RWPE2 (cell line): ENCODE measurements at places on chromosomes 5 and 9.

DNA sequence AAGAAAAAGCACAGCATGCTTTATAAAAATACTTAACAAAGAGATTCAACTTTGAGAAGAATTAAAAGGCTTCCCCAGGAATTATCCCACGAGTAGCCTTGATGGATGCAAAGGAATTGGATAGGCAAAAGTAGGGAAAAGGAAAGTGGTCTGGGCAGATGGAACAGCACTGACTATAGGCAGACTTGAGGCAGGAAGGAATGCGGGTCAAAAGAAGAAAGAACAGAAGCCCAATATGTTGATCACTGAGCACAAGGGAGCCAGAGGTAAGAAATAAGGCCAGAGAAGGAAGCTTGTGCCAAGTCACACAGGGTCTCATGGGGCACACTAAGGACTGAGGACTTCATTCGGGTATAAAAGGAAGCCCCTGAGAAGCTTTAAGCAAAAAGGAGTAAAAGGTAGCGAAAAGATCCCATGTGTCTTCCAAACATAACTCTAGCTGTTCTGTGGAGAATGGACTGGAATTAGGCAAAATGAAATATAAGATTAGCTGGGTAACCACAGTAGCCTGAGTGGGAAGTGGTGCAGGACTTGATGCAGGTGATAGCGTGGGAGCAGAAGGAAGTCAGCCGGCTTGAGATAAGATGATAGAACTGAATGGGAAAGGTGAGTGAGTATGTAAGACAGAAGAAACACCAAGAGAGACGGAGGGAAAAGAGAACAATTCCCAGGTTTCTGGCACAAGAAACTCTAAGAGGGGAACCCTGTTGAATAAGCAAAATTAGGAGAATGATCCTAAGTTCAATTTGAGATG lies 106.6 kb downstream of the DENND1A start:
- DNase-seq: no peak

DNA sequence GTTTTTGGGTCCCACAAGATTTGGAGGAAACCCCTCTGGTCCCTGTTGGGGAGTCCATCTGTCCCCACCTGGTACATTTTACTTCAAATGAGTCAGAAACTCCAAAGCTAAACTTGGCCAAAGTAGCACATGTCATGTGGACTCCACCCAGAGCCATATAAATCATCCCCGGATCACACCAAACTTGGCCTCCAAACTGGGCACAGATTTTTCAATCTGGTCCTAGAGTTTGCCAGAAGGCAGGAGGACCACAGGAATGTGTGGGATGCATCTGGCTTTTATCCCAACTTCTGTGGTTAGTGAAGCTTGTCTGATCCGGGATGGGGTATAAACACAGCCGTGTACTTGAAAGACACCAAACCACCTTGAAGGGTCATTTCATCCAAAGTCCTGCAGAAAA lies 66.3 kb downstream of the MAT2B start:
- no peak for DNase-seq

DNA sequence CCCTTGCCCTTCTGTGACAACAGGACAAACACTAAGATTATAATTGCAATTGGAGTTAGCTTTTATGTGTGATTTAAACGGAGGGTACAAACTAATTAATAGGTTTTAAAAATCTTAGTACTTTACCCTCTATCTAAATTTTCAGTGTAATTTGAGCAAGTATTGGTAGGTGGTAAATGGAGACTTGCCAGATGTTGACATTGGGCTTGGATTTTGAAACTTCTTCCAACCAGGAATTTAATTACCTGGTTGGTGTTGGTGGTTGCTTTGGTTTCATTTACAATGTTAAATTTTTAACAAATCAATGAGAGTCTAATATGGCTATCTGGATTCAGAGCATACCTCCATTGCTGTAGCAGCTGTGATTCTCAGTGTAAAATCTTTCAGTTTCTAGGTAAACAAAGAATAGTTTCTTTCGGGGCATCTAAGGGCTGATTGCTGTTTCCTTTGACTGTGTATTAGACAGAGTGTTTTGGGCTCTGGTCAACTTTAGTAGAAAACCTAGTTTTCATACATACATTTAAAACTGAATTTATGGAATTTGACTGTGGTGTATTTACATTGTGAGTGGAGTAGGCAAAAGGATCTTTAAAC lies 1.9 kb downstream of the DAPK1 start:
- DNase-seq: no peak

- DNase-seq: no peak
These were observed 18.9 kb downstream of the BNIP1 start for GRCh38 chr5:173163219-173163618.

- DNase-seq: no peak
These were observed 11.8 kb downstream of the S100Z start for GRCh38 chr5:76861612-76862011.

- no peak for DNase-seq
These were observed 708 bp downstream of the RXRA start for GRCh38 chr9:134326724-134327601.

GRCh38 chr5:14581891-14582796 lies 552 bp downstream of the OTULINL start:
- peak; percentile 75 for DNase-seq

DNA sequence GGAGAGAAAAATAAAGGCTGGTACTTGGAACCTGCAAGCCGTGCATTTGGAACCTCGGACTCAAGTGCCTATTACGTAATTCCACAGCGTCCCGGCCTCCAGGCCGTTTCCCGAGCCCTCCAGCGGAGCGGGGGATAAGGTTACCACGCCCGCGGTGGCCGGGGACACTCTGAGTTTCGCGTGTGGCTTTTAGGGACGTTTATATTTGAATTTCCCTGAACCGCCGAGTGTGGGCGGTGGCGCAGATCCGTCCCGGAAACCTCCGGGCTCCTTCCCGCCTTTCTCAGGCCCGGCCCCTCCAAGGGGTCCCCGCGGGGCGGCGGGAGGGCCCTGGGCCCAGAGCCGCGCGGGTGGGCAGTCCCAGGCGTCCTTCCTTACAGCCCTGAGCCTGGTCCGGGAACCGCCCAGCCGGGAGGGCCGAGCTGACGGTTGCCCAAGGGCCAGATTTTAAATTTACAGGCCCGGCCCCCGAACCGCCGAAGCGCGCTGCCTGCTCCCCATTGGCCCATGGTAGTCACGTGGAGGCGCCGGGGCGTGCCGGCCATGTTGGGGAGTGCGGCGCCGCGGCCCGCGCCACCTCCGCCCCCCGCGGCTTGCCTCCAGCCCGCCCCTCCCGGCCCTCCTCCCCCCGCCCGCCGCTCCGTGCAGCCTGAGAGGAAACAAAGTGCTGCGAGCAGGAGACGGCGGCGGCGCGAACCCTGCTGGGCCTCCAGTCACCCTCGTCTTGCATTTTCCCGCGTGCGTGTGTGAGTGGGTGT lies at the start of gene LMNB1:
TSS of gene LMNB1 (plus strand) at position 638 of the 758 bp plus-strand sequence. CDS start 373 bp downstream, outside the sequence.
- DNase-seq: peak; percentile 99

GRCh38 chr9:34070606-34071324 lies 22.1 kb upstream of the UBAP2 start:
- no peak for DNase-seq

DNA sequence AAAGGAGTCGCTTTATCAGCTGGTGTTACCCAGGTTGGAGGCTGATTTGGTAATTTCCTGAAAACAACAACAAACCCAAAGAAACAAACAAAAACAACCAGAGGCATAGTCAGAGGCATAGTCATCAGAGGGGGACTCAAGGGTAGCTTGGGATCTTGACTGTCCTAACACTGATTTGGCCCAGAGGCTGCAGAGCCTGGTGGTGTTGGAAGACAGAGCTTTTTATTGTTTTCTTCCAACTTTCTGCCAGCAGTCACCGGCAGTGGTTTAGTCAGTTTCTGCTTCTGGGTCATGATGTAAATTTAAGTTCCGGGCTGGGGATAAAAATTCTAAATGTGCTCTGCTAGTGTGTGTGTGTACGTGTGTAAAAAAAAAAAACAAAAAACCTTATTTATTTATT lies 23.5 kb upstream of the NKX2-5 start:
- no peak for DNase-seq

- no peak for DNase-seq
These were observed 225.2 kb downstream of the FSTL4 start for GRCh38 chr5:133387091-133387490.

DNA sequence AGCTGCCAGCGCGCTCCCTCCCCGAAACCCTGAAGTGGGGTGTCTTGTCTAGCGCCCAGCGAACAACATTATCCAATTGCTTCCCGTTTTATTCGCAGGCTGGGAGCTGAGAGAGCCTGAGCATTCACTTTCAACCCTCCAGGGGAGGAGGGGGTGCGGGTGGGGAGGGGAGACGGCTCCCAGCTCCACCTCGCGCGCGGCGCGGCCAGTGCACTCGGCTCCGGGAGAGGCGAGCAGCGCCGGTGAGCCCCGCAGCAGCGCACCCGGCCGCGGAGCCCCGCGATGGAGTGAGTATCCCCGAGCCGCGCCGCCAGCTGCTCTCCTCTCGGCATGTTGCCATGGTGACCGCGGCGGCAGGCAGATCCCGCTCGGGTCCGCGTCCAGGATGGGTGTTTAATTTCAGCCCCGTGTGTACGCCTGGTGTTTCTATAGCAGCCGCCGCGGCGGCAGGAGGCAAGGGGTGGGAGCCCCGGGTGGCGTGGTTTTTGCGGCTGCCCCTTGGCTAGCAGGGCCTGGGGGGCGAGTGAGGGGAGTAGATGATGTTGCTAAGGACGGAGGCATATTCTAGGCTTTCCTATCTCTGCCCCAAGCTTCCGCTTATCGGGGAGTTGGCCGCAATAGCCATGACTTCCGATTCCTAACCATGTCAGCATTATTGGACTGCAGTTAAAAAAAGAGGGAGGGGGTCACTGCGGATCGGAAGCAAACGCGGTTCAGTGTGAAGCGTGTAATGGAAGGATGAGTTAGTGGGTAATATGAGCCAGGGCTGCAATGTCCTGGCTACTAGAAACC lies 139.2 kb upstream of the PALM2AKAP2 start:
- DNase-seq: peak; percentile 51

GRCh38 chr5:16727755-16728325 lies 111.0 kb upstream of the RETREG1 start:
- DNase-seq: no peak

- DNase-seq: no peak
These were observed 13.3 kb downstream of the SLC25A46 start for GRCh38 chr5:110751902-110752762.

GRCh38 chr9:68678430-68678829 lies 26.6 kb upstream of the PIP5K1B start:
- no peak for DNase-seq

- no peak for DNase-seq
These were observed 89.7 kb upstream of the SLC30A5 start for GRCh38 chr5:69004127-69004526.

DNA sequence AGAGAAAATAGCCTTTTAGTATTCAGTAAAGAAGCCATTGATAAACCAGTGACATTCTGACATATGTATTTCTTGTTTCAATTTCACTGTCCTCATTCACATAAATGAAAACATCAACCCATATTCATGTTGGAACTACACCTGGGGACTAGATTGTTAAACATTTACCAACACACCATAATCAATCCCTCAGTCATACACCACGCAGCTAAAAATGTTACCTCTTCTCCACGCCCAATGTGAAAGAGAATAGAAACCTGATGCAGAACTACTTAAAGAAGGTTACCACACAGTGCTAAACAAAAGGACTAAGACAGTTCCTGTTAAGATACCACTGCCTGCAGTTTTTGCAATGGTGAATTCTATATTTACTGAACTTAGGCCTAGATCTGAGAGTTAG lies 518.9 kb downstream of the PRELID2 start:
- DNase-seq: no peak

DNA sequence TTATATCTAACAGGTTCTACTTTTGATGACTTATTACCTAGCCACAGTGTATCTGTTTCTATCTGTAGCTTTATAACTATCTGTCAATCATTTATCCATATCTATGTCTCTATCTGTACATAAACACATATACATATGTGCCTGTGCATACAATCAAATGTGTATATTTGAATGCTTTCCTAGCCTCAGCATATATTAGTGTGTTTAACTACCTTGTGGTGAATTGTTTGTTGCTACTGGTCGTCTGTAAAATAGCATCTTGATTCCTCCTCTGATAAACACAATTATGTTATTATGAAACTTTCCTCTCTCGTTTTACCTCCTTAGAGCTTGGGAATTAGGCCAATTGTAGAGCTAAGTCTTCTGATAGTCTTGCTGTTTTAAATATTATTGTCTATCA lies 44.4 kb downstream of the PARP8 start:
- DNase-seq: no peak

GRCh38 chr5:61182449-61182848 lies 20.2 kb upstream of the SMIM15 start:
- DNase-seq: no peak

GRCh38 chr5:17218353-17219005 lies 1.0 kb downstream of the BASP1 start:
- peak; percentile 72 for DNase-seq

DNA sequence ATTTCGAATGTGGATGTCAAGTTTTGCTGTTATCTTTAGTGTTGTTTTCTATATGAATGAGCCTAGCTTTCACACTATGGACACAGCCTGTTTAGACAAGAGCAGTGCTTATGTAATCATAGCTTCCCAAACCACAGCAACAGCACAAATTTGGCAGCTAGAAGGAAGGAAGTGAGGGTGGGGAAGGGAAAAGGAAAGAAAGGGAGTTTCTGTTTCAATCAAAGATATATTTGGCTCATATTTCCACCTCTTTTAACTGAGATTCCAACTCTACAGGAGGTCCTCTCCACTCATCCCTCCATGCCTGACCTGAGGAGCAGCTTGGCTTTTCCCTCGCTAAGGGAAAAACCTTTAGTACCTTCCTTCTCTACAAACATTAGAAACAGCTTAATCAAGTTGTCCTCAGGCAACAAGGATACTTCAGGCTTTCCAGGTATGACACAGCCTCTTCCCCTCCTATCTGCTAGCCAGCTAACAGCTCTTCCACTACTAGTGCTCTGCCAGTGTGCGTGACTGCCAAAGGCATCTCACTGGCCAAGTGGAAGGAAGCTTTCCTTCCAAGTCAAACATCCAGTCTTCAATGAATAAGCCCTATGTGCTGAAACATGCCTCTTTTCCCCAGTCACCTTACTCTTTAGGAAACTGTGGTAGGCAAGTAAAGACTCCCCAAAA lies 268.6 kb upstream of the PTGER4 start:
- peak; percentile 87 for DNase-seq

- DNase-seq: no peak
These were observed 59.7 kb downstream of the CARTPT start for GRCh38 chr5:71778678-71779276.

GRCh38 chr9:120713257-120714087 lies 798 bp downstream of the MEGF9 start:
- no peak for DNase-seq

DNA sequence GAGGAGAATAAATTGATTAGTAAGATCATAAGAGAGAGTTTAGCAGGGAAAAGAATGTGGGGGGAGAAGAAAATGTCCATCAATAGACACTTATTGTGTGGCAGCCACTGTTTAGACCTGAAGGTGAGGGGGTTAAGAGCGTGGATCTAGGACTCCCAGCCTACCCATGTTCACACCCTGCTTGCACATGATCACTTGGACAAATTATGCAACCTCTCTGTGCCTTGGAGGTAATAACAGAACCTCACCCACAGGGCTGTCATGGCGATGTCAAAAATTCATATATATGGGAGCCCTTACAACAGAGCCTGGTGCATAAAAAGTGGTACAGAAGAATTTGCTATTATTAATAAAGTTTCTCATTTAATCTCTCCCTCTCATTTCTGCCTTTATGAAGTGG lies 86.0 kb upstream of the EQTN start:
- no peak for DNase-seq

GRCh38 chr9:87500491-87501270 lies 3.0 kb downstream of the DAPK1 start:
- DNase-seq: no peak
